Fibroblast of villous mesenchyme (primary cell): ENCODE measurements at places on chromosomes 4 and X.

DNA sequence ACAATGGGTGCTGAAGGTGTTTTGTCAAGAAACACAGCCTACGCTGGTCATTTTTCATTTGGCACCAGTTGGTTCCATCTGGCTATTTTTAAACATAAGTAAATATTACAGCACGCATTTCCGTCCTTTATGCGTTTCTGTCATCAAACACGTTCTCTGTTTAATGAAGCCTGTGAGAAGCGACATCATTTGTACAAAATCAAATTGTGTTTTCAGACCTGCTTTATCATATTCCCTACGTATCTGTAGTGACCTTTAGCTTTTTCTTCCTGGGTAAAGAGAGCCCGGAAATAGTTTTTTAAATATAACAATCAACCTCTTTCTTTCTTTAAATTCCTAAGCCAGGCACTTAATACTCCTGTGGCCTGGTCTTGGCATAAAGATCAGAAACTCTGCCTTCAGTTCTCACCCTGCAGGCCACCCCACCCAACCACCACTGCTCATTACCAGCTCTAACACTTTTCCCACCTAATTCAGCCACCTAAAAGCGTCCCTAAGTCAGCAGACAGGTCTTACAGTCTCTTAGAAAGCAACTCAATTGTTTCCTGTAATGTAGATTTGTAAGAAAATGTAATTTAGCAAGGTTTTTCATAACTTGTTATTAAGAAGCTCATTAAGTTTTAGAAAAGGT, 30.4 kb downstream of the ACSL1 start:
- DNase-seq: no peak

DNA sequence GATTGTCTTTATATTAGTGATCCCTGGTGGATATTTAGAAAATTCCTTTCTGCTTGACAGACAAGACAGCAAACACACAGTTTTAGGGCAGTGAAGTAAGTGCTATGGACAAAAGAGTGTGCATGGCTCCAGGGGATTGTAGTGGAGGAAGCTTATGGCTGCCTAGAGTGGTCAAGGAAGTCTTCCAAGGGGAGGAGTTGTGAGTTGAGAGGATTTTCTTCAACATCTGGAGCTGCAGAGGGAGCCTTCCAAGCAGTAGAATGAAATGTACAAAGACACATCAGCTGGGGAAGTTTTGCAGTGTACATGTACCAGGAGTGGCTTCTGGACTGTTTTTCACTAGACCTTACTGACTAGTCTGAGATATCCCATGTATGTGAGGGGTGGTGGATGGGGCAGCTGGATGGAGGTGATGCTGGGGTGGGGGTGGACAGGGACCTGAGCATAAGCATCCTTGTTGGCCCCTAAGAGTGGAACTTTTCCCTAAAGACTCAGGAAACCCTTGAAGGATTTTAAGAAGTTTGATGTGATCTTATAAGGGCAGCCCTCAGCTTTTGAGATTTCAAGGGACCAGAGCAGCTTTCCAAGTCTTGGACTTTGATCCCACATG, 160.5 kb upstream of the TAPT1 start:
- DNase-seq: no peak

- no peak for DNase-seq
Observed at GRCh38 chr4:20255251-20255586, 3.5 kb downstream of the SLIT2 start.

GRCh38 chr4:185192059-185192458, 11.7 kb downstream of the CFAP97 start:
- DNase-seq: no peak

GRCh38 chr4:113276464-113277170, 227.2 kb downstream of the ANK2 start:
- no peak for DNase-seq

DNA sequence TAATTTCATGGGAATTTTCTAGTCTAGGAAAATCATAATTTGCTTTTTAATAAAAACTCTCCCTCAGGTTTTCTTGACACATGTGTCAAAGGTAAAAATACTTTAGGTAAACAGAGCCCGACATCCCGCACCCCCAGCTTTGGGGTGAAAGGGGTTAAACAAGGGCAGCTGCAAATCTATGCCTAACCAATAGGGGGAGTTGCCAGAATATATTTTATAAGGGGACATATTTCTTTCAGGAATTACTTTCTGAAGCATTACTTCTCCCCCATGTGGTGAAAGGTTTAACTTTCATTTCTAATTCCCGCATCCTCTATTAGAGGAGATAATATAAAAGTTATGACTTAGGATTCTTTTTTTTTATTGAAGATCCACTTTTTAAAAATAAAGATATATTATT, 53.9 kb upstream of the HEPH start:
- DNase-seq: peak; percentile 0

DNA sequence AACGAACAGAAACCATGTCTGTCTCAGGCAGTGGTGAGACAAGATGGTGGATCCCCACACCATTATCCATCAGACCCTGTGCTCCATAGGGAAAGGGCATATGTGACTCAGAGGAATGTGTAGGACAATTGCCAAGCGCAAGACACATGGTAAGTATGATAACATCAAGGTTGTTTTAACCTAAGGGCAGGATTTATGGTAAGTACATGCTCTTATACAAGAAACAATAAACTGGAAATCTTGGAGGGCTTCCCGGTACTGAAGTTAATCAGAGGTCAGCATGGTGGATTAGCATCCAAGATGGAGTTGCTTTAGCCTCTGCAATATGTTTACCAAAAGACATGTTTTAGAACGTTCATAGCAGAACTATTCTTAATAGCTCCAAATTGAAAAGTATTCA, 355.0 kb downstream of the PPP1R2C start:
- DNase-seq: peak; percentile 1

- DNase-seq: no peak
Observed at GRCh38 chr4:170030121-170030520, 3.9 kb upstream of the MFAP3L start.

DNA sequence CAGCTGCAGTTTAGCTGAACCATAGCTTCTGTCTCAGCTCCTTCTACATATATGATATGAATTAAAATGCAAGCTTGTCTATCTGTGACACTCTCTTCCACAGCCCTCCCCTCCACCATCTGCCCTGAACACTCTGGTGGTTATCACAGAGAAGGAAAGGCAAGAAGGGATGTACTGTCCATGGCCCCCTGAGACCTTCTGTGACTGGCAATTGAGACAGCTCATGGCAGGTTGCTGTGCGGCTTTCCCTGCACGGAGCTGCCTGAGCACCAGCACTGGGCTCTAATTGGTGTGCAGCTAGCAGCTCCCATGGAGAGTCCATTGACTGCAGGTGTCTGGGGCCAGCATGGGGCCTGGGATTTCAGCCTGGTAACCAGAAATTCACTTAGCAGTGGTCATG, 109.8 kb upstream of the ANXA3 start:
- no peak for DNase-seq

DNA sequence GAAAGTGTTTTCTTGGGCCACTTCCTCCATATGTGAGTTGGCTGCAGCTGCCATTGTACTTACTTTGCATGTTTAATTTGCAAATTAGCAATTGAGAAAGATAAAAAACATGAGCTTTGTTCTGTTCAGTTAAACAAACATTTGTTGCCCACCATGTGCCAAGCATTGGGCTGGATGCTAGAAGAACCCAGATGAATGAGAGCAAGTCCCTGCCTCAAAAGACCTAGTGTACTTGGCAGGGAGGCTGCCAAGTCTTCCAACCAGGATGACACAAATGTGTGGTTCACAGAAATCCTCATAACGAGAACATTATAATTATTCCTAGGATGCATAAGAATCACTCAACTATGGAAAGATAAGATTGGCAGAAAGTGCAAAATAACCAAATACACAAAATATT, 66.7 kb downstream of the GPM6A start:
- DNase-seq: no peak

GRCh38 chrX:118254611-118255010, 91.3 kb upstream of the WDR44 start:
- peak; percentile 56 for DNase-seq

GRCh38 chr4:6964858-6965257, 55.2 kb downstream of the TBC1D14 start:
- DNase-seq: no peak

DNA sequence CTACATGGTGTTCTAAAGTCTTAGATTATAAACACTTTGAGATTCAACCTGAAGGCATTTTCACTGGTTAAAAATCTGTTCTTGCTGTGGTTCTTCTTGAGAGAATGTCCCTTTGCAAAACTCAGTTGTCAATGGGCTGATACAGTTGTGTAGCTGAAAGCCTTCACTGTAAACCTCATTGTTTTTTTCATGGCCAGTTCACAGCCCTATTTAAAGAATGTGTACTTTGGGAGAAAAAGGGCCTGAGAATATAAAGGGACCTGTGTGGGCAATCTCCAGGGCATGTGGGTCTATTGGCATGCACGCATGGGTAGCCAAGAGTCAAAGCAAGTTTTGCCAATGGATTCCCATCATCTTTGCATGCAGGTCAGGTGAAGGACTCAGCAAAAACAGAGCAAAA, 7.8 kb upstream of the MAP7D3 start:
- no peak for DNase-seq

DNA sequence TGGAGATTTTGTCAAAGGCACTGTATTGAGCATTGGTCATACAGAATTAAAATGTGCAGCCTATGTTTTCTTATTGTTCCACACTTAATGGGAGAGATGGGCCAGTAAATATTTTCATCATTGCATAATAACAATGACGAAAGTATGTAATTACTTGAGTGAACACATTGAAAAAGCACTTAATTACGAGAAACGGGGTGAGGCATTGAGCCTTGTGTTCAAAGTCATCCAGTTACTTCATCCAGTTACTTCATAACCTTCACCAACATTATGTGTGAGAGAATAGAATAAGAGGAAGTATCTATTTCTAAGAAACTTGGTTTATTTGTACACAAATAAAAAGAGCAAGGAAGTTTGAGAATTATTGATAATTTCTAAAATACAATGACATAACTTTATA, 1427.0 kb downstream of the ADGRL3 start:
- no peak for DNase-seq

GRCh38 chr4:125681240-125681639, 366.5 kb downstream of the FAT4 start:
- no peak for DNase-seq

- no peak for DNase-seq
Observed at GRCh38 chr4:183412821-183413220, 31.6 kb upstream of the CDKN2AIP start.

DNA sequence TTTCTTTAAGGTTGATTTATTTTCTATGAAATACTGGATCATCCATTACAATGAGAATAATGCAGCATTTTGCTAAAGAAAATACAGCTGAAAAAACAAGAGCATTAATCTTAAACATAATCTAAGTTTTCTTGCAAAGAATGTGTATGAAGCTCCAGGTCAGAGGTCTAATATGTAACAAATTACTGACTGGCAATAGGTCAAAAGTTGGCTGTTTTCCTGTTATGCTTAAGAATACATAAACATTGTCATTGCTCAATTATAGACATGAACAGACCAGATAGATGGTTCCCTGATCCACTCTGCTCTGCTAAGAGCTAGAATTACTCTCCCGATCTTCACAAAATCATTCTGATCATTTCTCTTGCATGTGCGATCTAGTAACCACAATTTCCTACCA, 718.6 kb downstream of the PDHA2 start:
- DNase-seq: no peak

- no peak for DNase-seq
Observed at GRCh38 chr4:104486716-104487504, 7.8 kb downstream of the CXXC4 start.

DNA sequence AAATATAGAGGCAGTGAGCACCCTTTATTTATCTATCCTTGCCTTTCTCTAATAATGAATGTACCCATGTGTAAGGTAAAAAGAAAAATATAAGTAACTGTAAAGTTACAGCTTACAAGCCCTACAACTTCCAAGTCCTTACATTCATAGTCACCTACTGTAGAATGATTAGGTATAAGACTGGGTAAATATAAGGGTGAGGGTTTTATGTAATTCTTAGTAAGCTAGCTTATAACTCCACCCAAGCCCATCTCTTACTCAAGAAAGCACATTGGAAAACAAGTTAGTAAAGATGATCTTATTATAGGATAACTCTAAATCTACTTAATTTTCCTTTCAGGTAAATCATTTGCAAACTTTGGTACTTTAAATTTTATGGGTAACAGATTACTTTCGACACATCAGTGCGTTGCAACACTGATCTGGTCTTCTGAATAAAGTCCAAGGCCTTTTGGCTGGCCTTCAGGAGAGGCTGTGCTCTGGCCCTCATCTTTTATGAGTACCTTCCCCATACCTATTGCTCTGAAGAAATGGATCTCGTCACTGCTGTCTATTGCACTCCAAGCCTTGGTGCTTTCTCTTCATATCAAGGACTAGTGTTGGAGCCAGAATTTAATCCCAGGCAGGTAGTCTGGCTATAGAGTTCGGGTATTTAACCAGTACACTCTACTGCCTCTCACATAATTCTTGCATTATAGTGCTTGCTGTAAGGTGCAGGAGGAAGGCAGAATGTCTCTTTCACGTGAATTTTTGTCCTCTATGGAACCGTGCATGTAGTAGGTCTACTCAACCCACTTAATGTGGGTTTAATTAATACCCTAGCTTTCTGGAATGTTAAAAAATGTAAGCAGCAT, 443.6 kb upstream of the AR start:
- no peak for DNase-seq

DNA sequence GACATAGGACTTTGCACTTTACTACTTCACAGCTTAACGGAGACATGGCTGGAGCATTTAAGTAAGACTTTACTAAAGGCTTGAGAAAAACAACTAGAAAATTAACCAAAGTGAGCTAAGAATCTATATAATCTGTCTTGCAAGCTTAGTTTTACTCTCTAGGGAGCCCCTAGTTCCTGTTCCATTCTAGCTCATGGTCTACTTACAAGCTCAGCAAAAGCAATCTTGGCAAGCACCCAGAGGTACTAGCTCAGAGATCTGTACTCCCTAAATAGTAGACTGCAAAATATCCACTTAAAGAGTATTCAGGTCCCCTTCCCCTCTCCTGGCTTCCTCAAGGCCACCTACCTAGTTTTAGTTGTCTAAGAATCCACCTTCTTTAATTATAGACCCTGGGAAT, 469.0 kb downstream of the IDS start:
- no peak for DNase-seq

DNA sequence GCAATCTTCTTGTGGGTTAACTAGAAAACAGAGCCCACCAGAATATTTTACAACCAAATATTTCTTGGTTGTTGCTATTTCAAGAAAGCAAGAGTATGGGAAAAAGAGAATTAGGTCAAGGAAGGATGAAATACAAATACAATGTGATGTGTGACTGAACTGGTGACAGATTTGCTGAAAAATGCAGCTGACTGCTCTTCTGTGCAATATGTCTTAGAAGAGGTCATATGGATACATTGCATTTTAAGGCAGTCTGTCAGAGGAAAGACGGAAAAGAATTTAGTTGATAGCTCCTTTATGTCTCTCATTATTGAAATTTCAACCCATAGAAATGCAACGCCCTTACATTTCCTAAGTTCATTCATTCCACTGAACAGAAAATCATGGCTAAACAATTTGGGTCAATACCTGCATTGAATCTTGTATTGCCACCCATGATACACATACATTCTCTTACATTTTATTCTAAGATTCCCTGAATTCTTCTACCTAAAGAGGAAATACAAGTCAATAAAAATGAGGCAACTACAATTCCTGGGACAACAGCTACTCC, 423.1 kb downstream of the ADAM29 start:
- DNase-seq: no peak
